NCI-H774 (cell line): ENCODE measurements at places on chromosomes 3 and 15.

GRCh38 chr3:16013568-16013967 lies 160.9 kb upstream of the GALNT15 start:
- DNase-seq, result no peak

GRCh38 chr15:74787251-74788041 lies 5.6 kb downstream of the CSK start:
- DNase-seq, result no peak

GRCh38 chr3:125406070-125406469 lies 30.9 kb upstream of the ZNF148 start:
- DNase-seq, result no peak

DNA sequence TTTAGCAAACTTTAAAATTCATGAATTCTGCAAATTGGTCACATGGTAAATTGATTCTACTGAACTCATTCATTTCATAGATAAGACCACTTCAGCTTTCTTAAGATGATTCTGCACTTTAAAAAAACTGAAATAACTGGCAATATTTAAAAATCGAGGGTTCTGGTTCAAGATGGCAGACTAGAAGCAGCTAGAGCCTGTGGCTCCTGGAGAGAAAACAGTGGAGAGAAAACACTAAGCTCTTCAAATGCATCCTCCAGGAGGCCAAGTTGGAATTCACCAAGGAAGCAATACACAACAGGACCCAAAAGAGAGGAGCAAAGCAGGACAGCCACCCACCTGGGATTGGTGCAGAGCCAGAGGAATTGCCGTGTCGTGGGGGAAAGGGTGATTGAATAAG lies 132.1 kb downstream of the SPATA16 start:
- no peak for DNase-seq

DNA sequence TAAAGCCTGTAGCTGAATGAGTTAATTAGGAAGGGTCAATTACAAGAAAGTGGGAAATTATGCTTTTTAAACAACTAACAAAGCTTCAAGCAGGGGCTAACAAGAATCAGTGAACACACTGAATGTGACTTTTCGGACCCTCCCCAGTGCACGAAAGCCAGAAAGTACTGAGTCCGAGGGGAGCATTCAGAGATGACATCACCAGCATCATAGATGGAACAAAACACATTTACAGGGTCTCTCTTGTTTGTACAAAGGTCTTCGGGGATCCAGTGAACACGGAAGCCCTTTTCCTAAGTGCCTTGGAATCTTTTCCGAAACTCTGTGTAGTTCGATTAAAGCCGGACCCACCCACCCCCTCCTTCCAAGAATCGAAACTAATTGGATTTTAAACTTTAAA lies 829 bp downstream of the DCP1A start:
- DNase-seq, result no peak

- no peak for DNase-seq
Measured at GRCh38 chr15:64742385-64742784, 33.0 kb downstream of the RBPMS2 start.

- no peak for DNase-seq
Measured at GRCh38 chr15:42385980-42386700, 26.8 kb downstream of the CAPN3 start.

DNA sequence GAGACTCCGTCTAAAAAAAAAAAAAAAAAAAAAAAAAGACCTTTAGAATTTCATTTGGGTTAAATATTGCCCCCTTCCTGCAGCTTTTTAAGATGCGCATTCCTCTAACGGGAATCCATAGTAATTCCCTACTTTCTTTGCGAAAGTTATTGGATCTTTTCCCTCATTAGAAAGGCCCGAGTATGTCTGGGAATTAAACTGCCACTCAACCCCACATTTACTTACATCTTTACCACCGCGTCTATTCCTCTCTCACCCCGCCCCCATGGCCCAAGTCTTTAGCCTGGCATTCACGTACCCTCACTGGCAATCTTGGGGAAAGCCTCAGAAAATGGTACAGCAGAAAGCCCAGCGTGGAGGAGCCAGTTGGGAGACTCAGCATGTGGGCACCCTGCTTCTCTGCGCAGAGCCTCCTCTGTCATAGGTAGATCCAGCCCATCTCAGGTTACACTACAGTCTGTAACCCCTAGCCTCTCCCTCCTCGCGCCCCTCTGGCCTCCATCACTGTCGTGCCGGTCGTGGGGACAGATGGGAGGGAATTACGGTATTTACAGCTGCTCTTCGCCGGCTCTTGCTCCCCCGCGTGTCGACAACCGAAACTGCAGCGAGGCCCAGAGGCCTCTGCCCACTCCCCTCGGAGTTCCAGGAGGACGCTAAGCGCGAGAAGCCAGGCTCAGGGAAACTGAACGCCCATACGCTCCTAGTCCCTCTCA lies 6.4 kb upstream of the ANKDD1A start:
- no peak for DNase-seq
